Cardiac muscle cell (in vitro differentiated cells and primary cell): ENCODE measurements at places on chromosomes 6 and 20. TPM values are rescaled to one million over a fixed set of nuclear protein-coding genes. Genes with fewer than 3 reads are reported as not detected.

TSPO2 gene
- polyA plus RNA-seq, result not detected in 2 replicates

TREM2 gene
- polyA plus RNA-seq, result not detected in 2 replicates

CCM2L gene
- polyA plus RNA-seq, result 0.35 and 0.79 TPM in 2 replicates

HTR1B gene
- 0.97 and 2.8 TPM in 2 replicates for polyA plus RNA-seq

BTNL2 gene
- polyA plus RNA-seq, result not detected in 2 replicates

PNLDC1 gene
- 0.09 and 0.31 TPM in 2 replicates for polyA plus RNA-seq

TRIM38 gene
- 0.05 and 0.20 TPM in 2 replicates for polyA plus RNA-seq

ASXL1 gene
- 50.3 and 97.9 TPM in 2 replicates for polyA plus RNA-seq

DXO gene
- polyA plus RNA-seq, result 37.6 and 49.9 TPM in 2 replicates

TMEM151B gene
- 0.29 and 0.77 TPM in 2 replicates for polyA plus RNA-seq

CGA gene
- 0.51 and 1.2 TPM in 2 replicates for polyA plus RNA-seq

- no peak for DNase-seq
Observed at GRCh38 chr6:144757299-144757698, 472.2 kb downstream of the UTRN start.

GRCh38 chr6:39289490-39289889, 24.7 kb downstream of the KCNK17 start:
- no peak for DNase-seq

DNA sequence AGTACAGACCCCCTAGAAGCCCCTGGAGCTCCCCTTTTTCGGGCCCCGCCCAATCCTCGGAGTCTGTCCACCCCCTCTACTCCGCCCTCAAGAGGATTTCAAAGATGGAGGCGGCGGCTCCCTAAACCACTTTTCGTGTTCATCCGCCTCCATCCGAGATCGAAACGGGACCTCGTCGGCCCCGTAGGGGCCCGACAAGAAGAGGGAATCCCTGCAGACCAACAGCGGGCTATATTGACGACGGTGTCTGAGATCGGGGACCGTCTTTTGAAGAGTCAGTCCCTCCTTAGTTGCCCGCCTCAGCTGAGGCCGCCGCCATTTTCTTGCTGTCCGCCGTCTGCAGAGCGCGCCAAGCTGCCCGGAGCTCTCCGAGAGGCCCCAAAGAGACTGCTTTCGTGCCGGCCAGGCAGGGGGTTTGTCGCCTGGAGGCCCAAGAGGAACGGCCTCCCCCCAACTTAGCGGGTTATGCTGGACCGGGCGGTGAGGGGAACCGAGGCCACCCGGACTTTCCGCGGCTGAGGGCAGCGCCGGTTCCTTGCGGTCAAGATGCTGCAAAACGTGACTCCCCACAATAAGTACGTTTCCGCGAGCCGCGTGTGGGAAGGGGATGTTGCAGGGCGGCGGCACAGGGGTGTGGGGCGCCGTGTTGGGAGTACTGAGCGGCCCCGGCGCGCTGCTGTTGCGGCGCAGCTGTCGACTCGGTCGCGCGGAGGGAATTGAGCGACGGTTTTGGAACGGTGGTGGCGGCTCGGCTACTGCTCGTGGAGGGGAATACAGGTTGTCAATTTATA, 4.2 kb downstream of the BRD2 start:
- DNase-seq, result peak; percentile 36

DNA sequence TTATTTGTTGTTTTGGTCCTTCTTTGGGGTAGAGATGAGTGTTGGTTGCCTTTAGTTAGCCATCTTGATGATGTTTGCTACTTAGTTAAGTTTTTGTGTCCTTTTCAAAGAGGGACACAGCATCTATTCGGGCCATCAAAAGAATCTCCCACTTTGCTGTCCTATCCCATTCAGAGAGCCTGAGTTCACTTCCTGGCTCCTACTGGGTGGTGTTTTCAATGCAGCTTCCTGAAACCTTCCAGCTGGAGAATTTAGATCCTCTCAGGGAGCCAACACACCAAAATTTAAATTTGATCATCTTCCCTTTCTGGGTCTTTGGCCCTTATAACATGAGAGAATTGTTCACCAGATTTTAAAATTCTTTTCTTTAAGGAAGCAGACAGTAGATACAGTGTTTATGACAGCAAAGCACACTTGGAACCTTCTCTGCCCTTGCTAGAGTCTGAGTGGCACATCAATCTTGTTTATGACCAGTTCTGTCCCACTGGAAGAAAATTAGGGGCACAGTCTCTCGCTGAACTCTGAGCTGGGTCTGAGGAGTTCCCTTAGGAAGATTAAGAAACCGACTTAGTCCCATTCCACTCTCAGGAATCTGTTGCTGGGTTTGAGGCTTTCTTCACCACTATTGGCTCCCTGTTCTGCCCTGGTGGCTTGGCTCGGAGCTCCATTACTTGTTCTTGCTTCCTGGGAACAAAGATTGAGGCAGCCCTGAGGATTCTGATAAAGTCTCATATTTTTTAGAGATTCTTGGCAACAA, 115.5 kb downstream of the CCDC170 start:
- DNase-seq, result peak; percentile 13

- DNase-seq, result peak; percentile 77
Observed at GRCh38 chr6:32785781-32786533, 22.6 kb upstream of the HLA-DQB2 start.

DNA sequence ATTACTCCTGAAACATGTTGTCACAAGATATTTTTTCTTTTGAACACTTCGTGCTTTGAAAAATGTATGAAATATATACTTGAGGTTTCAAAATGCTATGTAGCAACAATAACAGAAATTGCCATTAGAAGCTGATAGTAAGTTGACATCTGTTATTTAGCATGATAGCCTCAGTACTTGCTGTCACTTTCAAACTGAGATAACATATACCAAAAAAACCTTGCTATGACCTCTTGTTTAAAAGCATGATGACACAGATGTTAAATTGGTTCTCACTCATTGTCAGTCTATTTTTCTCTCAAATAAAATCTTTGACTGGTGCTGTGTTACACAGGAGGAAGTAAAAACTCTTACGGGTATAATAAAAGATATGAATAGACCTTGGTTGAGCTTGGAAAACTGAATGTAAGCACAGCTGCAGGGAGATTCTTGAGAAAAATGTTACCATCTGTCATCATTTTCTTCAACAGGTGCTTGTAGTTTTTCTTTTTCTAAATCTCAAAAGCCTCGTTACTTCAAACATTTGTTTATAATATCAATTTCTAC, 18.6 kb downstream of the MOXD1 start:
- no peak for DNase-seq

- DNase-seq, result no peak
Observed at GRCh38 chr6:25332655-25333071, 53.5 kb downstream of the CARMIL1 start.

- no peak for DNase-seq
Observed at GRCh38 chr6:36285797-36286196, 15.9 kb downstream of the PNPLA1 start.

DNA sequence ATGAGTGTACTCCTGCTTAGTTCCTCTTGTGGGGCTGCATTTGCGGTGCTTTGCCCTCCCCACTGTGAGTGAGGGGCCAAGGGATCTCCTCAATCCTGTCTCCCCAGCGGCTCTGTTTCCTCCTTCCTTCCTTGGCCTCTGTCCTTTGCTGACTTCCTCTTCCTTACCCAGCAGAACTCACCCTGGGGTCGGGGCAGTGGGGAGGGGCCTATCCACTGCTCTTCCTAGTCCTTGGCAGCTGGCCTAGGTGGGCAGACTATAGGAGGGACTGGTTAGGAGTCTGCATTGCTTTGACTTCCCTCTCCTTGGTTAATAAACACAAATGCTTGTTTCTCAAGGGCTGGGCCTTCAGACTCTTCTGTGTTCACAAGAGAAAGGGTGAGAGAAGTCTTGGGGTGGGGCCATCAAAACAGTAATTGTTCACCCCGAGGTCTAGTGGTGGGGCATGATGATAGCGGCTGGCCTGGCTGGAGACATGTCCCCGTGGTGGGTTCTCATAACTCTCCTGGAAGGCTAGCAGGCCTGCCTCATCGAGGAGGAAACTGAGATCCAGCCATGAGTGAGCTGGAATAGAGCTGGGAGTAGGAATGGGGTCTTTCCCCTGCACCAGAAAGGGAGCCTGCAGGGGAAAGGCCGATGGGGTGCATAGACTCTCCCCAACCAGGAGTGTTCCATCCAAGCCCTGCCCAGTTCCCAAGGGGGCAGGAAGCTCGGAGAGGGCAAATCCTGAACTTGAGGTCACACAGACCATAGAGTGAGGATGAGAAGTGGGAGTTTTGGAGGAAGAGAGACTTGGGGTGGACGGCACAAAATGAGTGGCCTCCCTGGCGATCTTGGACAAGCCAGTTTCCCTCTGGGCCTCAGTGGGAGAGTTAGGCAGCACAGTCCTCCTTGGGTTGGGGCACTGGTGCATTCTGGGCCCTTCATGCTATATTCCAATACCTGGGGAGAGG, 12.7 kb downstream of the FAM110A start:
- DNase-seq, result no peak

GRCh38 chr6:80154160-80154559, 47.7 kb downstream of the BCKDHB start:
- DNase-seq, result no peak

DNA sequence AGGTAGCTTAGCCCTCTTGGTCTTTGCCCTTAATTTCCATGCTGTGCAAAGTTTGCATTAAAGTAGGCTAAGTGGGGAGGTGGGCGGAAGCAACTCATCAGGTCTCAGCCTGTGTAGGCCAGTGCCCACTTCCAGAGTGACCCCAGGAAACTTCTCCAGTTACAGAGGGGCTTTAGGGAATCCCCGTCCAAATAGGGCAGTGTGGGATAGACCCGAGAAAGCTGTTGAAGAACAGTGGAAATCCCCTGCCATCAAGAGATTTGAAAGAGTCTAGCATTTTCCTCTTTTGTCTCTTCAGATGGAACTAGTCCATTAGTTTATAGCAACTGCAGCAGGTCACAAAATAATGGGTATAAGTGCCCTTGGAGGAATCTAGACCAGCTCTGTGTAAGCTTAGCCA, 20.2 kb downstream of the SF3B5 start:
- DNase-seq, result no peak

DNA sequence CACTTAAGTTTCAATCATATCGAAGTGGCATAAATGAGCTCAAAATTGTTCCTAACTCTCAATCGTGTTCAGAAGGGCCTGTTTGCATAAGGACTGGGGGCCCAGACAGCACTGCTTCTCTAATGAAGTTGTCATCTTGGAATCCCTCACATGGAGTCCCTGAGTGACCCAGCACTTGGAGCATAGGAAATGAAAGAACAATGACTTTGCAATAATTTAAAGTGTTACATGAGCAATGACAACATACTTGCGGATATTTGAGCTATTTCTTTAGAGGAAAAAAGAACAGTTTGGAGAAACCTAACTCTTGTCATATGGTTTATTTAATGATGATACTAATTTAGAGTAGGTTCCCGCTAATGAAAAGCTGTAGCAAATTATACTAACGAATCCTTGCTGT, 239.9 kb downstream of the TSHZ2 start:
- DNase-seq, result no peak

GRCh38 chr6:71103130-71103529, 146.3 kb upstream of the B3GAT2 start:
- no peak for DNase-seq

DNA sequence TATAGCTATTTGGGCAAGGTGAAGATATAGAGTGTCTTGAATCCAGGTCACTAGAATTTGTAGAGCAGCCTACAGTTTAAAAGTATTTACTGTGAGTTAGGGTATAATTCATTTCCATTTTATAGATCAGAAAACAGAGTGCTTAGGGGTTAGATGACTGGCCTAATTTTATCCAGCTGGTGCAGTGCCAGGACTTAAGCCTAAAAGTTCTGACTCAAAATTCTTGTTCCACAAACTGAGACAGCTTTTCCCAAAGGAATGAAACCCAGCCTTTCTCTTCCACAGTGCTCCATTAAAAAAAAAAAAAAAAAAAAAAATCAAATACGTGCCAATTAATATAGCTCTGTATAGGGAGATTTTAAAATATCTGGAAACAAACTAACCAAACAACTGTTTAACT, 441.0 kb upstream of the MARCKS start:
- no peak for DNase-seq

- DNase-seq, result peak; percentile 88
Observed at GRCh38 chr20:1933465-1933870, 38.3 kb downstream of the SIRPA start.

DNA sequence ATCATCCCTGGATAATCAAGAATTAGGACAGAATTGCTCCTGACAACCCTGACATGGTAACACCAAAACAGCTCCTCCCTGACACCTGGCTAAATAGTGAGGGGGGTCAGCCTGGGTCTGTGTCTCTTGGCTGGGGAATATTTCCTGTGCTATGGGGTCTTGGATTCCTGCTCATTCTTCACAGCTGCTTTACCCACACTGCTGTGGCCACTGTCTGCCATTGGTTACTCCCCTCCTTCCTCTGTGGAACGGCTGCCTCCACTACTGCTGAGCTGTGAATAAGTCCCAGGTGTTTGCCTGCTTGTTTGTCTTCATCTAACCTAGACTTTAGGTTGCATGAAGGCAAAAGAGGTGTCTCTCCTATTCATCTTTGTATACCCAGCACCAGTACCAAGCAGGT, 33.9 kb upstream of the TXLNB start:
- no peak for DNase-seq

DNA sequence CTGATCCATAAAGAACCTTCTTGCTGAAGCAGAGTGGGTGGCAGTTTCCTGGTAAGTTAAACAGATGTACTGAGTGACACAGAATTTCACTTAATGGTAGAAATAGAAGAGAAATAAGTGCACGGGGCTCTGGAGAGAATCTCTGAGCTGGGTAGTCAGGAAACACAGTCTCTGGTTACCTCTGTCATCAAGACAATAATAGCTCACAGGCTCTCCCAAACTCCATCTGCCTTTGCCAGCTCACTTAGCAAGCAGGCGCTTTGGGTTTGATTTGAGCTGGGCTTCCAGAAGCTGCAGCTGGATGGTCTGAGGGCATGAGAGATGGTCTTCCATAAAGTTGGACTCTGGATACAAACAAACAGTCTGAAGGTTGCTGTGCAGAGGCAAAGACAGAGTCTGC, 39.6 kb upstream of the PRSS35 start:
- no peak for DNase-seq

DNA sequence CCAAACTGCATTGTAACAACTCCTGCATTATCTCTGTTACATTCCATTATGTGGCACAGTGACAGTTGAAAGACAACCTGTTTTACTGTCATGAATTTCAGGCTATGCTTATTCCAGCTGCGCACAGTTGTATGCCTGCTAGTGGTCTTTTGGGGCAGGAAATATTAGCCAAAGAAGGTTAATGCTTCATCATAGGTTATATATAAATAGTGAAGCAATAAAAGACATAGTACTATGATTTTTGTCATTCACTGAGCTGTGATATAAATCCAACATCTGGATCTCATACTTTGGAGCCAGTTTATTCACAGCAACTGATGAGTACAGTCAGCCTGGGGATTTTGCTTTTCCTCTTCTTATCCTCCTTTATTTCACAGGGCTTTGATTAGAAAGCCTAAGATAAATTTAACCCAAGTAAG, 55.6 kb downstream of the FILIP1 start:
- DNase-seq, result no peak
